ENCODE measurements at places on chromosomes 11 and 22. TPM values are rescaled to one million over a fixed set of nuclear protein-coding genes. Genes with fewer than 3 reads are reported as not detected.

DNA sequence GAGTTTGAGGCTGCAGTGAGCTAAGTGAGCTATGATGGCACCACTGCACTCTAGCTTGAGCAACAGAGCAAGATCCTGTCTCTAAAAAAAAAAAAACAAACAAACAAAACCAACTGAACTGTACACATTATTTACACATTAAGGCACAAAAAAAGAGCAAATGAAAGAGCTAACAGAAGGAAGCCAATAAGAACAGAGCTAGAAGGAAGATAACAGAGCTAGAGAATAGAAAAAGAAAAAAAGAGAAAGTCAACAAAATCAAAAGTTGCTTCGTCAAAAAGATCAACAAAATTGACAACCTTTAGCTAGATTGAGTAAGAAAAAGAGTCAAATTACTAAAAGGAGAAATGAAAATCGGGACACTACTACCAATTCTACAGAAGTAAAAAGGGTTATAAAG lies 25.0 kb downstream of the GUCD1 start:
- H3K4me1 ChIP-seq = peaks cover 13% of the 10 kb centered on the region
- H3K36me3 ChIP-seq = no peaks in the 10 kb centered on the region
- H3K27me3 ChIP-seq = no peaks in the 10 kb centered on the region
- no peak overlapping the region for H3K4me3 ChIP-seq
- H3K27ac ChIP-seq = no peak overlapping the region

- no peaks in the 10 kb centered on the region for H3K27me3 ChIP-seq
- DNase-seq = no peak
- H3K36me3 ChIP-seq = no peaks in the 10 kb centered on the region
- H3K4me1 ChIP-seq = no peaks in the 10 kb centered on the region
Measured at GRCh38 chr11:102929972-102930371, 25.6 kb downstream of the MMP13 start.

DNA sequence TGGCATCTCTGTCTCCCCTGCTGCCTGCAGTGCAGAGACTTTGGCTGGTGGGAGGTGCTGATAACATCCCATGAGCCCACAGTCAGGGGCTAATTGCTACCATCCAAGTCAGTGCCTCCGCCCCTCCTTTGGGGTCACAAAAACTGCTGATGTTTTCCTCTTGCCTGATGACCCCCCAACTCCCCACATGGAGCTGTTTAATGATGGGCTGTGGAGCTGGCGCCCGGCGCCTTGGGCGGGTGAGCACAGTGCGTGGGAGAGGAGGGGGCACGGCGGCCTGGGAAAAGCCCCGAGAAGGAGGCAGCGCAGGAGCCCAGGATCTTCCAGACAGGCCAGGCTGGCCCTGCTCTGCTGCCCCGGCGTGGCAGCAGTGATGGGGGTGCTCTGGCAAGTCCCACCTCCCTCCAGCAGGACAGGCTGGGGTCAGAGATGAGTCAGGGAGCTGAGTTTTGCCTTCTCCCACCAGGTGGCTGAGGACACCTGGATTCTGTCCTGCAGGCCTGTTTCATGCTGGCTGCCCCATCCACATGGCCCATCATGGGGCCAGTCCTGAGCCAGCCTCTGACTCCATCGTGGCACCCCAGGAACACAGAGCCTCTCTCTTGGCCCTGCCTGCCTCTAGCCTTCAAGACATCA lies 43.8 kb downstream of the NECTIN1 start:
- no peak for DNase-seq
- no peak overlapping the region for H3K4me3 ChIP-seq
- H3K4me1 ChIP-seq = peaks cover 11% of the 10 kb centered on the region
- no peaks in the 10 kb centered on the region for H3K27me3 ChIP-seq
- no peaks in the 10 kb centered on the region for H3K36me3 ChIP-seq

DNA sequence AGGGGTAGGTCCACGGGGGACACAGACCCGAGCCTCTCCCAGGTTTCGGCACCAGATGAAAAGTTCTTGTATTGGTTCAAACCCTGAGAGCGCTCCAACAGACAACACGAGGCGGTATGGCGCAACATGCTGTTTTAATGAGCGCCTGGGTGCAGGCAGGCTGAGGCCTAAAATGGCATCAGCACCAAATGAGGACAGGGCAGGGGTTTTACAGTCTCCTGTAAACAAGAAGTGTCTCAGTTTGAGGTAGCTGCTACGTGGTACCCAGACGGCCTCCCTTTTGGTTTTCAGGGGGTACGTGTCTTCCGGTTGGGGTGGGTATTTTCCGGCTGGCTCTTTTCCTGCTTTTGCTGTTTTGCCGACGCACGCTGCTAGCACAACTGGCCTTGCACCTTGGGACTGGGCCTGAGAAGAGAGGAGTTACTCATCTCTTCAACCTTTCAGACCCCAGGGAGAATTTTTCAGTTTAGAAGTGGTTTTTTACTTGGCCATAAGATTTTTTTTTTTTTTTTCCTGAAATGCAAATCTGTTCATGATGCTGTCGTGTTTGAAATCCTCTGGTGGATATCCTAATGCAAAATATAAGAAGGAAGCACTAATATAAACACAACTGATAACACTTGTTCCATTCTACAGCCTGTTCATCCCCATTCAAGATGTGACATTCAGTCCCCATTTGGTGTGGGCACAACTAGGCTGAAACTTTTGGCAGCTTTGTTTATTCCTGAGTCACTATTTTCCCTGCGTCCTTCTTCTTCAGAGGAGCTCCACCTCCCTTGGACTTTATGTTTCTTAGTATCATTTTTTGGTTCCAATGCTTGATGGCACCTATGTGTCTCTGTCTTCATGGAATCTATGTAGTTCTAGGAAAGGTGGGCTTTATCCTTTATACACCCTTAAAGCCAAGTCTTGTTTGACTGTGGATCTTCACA lies 6.5 kb downstream of the PPFIBP2 start:
- H3K36me3 ChIP-seq = no peaks in the 10 kb centered on the region
- no peaks in the 10 kb centered on the region for H3K27me3 ChIP-seq
- no peak overlapping the region for H3K4me3 ChIP-seq
- DNase-seq = no peak

DNA sequence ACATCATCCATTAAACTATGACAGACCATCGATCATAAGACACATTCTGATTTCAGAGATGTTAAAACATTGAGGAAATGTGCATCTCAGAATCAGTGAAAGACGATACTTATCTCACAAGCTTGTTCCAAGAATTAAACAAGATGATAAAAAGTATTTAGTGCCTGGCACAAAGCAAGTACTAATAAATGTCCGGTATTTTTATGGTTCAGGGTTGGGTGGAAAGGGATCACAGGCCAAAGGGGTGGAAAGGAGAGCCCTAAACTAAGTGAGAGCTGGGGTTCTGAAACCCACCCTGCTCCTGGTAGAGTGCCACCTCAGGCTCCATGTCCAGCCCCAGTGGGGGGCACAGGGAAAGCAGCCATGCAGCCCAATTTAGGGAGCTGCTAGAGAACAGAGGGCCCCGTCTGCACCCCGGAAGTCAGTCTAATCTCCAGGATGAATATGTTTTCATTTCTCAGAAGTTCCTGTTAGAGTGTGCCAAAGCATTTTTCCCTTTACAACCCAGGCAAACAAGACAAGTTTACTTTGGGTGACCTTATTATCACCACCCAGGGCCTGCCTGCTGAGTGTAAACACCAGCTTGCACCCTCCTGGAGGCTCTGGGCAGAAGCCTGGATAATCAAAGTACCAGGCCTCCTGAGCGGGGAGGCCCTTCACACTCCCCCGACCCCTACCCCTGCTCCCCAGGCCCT lies 3.8 kb upstream of the CREB3L1 start:
- H3K36me3 ChIP-seq = no peaks in the 10 kb centered on the region
- no peak overlapping the region for H3K4me3 ChIP-seq
- peaks cover 47% of the 10 kb centered on the region for H3K4me1 ChIP-seq
- peak overlapping the region; percentile 95 for H3K27ac ChIP-seq
- no peaks in the 10 kb centered on the region for H3K27me3 ChIP-seq

DNA sequence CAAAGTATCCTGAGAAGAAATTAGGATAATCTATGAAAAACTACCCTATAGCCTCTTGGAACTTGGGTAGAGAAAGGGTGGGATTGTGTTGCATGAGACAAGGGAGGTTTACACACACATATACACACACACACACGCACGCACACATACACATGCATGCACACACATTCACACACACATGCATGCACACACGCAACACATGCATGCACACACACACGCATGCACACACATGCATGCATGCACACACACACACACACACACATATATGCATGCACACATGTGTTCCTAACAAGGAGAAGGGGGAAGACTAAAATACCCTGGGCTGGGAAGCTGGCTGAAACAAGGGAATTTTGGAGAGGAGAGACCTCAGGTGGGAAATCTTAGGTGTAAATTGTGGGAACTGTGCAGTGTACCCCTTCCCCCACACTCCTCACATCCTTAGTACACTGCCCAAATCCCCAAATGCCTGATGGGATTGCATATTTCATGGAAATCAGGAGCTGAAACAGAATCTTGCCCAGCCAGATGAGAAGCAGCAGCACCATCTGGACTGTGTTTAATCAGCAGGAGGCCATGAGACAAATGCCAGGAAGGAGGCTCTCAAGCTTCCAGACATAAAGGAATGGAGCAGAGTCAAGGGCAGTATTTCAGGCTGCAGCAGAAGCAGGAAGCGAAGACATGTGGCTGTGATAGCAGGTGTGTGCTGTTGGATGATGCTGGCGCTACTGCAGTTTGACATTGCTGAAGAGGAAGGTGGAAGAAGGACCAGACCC lies 14.6 kb upstream of the POLD3 start:
- no peak overlapping the region for H3K27ac ChIP-seq
- no peaks in the 10 kb centered on the region for H3K36me3 ChIP-seq
- no peaks in the 10 kb centered on the region for H3K27me3 ChIP-seq
- no peak overlapping the region for H3K4me3 ChIP-seq
- peaks cover 20% of the 10 kb centered on the region for H3K4me1 ChIP-seq
- no peak for DNase-seq

DNA sequence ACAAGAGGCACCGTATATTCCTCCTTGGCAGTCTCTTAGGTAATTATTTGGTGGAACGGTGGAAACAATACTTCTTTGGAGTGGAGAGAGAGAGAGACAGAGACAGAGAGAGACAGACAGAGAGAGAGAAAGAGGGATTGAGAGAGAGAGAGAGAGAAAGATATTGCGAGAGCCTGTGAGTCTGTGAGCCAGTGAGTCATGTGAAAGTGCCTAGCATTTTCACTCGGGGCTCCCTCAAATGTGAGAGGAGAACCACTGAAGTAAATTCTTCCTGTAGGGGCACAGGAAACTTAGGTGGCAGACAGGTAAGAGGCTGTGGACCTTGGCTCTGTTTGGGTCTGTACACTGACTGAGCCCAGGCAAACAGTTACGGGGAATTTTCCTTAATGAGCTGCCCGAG lies 31.6 kb upstream of the SNX19 start:
- H3K4me3 ChIP-seq = no peak overlapping the region
- no peaks in the 10 kb centered on the region for H3K36me3 ChIP-seq
- no peaks in the 10 kb centered on the region for H3K4me1 ChIP-seq
- H3K27me3 ChIP-seq = no peaks in the 10 kb centered on the region
- H3K27ac ChIP-seq = no peak overlapping the region
- no peak for DNase-seq

- H3K27ac ChIP-seq = no peak overlapping the region
- H3K36me3 ChIP-seq = no peaks in the 10 kb centered on the region
- no peaks in the 10 kb centered on the region for H3K27me3 ChIP-seq
Measured at GRCh38 chr11:71895961-71896360, 17.7 kb downstream of the DEFB131B start.

GRCh38 chr11:36306888-36307287 lies 10.8 kb downstream of the PRR5L start:
- DNase-seq = no peak
- no peaks in the 10 kb centered on the region for H3K36me3 ChIP-seq
- H3K4me3 ChIP-seq = no peak overlapping the region
- no peaks in the 10 kb centered on the region for H3K27me3 ChIP-seq

DNA sequence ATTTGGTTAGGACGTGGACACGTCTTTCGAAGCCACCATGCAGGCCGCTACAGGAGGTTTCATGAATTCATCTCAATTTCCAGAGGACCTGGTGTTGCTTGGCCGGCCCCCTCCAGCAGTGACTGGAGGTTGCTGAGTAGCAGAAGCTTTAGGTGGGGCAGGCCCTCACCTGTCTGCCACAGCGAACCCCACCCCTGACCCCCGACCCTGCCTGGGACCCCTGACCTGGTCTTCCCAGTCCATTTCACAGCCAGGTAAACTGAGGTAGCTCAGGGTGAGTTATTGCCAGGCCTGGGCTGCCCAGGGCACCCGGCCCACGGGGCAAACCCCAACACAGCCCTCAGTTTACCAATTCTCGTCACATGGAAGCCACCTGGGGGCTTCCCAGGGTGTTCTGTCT lies 39.1 kb upstream of the SMIM38 start:
- H3K27me3 ChIP-seq = no peaks in the 10 kb centered on the region
- H3K4me3 ChIP-seq = no peak overlapping the region
- H3K4me1 ChIP-seq = no peaks in the 10 kb centered on the region
- no peaks in the 10 kb centered on the region for H3K36me3 ChIP-seq
- DNase-seq = no peak
- no peak overlapping the region for H3K27ac ChIP-seq

Gene TMEM132A
- total RNA-seq = 3.3 TPM

Gene POU2F3
- 0.12 TPM for total RNA-seq

Gene SYCE3
- total RNA-seq = not detected

Gene FAT3
- 0.05 TPM for total RNA-seq

Gene OR52N4
- not detected for total RNA-seq

Gene PARVG
- total RNA-seq = 3.3 TPM

Gene PLA2G6
- total RNA-seq = 8.7 TPM

Gene KCNA4
- total RNA-seq = not detected

Gene OR4D5
- total RNA-seq = 0.83 TPM

Gene NNMT
- total RNA-seq = 23.6 TPM

Gene CECR2
- total RNA-seq = 1.2 TPM
